ENCODE measurements at places on chromosomes 3 and 15.

GRCh38 chr3:134879990-134880389 lies 84.9 kb downstream of the EPHB1 start:
- DNase-seq: no peak

DNA sequence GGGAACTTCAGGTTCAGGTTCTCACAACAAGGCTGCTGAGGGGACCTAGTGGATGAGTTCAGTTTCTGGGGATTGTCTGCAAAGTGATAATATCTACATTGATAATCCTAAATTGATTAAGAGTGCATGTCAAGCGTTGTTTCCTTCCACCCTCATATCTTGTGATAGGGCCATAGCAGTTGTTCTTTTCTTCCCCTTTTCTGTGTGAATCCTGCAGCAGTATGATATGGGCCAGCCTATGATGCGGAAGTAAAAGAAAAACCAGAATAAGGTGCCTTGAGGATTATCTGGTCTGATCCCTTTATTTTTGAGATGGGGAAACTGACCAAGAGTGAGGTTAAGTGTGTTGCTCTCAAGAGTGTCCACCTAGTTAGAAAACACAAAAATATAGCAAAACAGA lies 86.2 kb downstream of the MITF start:
- DNase-seq: no peak

- DNase-seq: no peak
These were observed 16.9 kb downstream of the CD47 start for GRCh38 chr3:108073764-108074431.

GRCh38 chr3:130572769-130573168 lies 55.8 kb downstream of the COL6A6 start:
- DNase-seq: no peak

DNA sequence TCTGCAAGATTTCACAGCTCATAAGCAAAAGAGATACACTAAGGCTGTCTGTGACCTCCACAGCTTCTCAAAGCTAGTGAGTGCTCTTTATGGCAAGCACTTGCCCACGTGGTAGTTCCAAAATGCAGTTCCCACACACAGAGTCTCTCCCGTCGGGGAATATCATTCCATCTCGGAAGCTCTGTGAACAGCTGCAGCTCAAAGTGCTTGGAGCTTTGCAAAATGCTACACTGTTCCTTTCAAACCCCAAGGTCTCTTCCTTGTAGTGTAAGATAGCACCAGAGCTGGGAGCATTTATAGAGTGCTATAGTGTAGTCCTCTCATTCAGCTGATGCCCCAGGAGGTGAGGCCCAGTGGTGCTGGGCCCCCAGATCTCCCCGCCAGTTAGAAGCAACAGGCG lies 36.1 kb downstream of the ST6GAL1 start:
- DNase-seq: no peak

DNA sequence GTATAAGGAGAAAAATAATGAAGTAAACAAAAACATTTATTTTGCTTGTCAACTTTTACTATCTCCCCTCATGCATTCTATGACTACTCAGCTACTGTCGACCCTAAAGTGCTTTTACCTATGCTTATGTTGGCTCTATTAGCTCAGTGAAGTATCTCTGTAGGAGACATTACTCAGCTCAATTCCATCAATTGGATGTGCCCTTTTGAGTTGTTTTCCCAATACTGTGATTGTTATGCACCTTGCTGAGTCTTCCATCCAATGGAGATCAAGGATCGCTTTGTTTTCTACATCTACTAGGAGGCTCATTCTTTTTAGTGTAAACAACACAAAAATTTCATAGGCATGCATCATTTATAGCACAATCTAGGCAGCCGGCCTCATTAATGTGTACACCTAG lies 403.8 kb upstream of the ARL6 start:
- DNase-seq: no peak

- no peak for DNase-seq
These were observed 13.1 kb downstream of the BMF start for GRCh38 chr15:40095371-40096093.

DNA sequence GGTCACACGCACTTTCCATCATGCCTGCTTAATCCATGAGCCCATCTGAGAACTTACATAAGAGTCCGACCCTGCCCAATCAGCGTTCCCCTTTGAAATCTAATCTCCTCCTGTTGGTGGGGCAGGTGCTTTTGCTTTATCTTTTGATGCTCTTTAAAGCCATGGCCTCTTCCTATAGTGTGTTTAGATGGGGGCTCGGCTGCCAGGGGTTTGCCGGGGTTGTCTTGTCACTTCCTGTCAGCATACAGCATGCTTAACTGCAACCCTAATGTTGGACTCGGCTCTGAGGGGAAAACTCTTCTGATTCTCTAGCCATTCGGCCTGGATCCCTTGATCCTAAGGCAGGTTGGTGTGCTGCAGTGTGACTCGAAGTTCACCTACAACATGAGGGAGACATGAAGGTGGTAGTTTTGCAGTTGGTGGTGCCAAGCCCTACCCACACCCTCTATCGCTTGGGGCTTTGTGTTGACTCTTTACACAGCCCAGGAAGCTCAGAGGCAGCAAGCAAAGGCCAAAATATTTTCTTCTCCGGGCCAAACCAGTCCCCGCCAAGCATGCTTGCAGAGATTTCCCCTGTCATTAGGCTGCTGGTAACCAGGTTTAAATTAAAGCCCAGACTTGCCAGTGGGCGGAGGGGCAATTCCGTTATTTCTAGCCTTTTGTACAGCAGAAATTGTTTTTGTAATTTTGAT lies 218.7 kb downstream of the FEZF2 start:
- DNase-seq: no peak

- DNase-seq: no peak
These were observed 254.2 kb upstream of the NR2F2 start for GRCh38 chr15:96076350-96076749.

GRCh38 chr15:47750030-47750739 lies 32.9 kb downstream of the SEMA6D start:
- no peak for DNase-seq

DNA sequence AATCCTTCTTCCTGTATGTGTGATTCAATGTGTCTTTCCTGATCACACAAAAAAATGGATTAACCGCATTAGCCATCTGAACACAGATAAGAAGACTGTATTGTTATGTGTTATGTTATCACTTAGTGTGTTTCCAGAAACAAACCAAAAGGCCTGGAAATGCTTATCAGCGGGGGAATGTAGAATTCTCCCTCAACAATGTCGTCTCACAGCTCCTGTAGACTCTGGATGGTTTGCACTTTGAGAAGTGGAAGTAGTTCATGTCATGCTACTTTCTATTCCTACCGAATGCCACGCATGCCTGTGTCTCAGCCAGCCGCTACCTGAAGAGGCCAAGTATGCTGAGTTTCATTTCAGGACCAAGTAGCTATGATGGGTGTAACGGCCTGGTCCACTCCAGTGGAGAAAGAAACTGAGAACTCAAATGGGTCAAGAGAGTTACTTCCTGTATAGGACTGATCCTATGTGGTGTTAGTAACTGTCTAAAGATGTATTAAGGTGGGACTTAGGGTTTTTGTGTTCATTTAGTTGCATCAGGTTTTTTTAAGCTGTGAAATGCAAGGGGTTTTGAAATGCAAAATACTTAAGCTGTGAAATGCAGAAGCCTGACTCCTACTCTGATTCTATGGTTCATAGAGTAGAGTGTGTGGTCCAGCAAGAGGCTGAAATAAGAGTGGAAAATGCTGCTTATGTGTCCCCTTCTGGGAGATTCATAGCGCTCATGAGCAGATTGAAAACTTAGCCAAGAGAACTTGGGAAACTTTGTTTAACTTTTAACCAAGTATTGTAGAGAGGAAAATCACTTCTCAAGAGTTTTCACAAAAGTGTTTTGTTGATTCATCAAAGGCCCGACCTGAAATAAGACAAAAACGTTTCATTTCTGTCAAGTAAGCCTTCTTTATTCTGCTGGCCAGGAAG lies 118.5 kb upstream of the LMOD3 start:
- DNase-seq: no peak

DNA sequence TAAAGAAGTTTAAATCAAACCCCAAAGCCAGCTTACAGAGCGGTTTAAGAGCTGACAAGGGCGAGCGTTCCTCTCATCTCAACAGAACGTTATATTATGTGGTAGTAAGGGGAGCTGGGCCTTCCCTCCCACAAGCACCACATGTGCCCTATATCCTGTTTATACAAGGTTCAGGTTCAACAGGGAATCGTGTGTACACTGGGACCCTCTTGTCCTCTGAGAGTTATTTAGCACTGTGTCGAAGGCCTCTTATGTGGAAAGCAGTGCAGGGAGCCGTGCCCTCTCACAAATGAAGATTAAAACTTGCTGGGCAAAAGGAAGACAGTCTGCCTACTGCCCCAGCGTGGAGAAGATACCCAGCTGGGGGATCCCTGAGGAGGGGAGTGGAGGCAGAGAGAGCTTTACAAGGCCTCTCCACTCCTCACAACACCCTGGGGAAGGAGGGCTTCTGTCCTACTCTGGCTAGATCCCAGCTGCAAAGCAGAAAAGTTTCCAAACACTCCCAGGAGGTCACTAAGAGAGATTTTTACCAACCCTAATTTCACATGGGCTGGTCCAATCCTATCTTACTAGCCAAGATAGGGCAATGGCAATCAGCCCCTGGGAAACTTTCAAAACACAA lies 2.9 kb downstream of the TLE3 start:
- peak; percentile 33 for DNase-seq

DNA sequence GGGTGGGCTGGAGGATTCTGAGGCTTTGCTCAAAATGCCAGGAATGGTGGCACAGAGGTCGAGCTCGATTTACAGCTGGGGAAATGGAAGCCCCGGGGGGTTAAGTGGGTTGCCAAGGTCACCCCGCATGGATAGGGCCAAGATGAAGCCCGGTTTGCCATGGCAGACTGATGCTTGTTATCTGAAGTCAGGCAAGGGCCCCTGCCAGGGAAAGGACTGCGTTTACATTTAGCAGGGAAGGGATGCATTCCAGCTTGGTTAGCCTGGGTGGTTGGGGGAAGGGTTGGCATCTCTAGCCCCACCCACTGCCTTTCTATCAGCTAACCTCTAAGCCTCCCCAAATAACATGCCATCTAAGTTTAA lies 79.0 kb downstream of the RPLP1 start:
- no peak for DNase-seq

- no peak for DNase-seq
These were observed 53.5 kb downstream of the BSN start for GRCh38 chr3:49607796-49608195.

- peak; percentile 34 for DNase-seq
These were observed 114.1 kb upstream of the DNAJC19 start for GRCh38 chr3:181103605-181104004.

DNA sequence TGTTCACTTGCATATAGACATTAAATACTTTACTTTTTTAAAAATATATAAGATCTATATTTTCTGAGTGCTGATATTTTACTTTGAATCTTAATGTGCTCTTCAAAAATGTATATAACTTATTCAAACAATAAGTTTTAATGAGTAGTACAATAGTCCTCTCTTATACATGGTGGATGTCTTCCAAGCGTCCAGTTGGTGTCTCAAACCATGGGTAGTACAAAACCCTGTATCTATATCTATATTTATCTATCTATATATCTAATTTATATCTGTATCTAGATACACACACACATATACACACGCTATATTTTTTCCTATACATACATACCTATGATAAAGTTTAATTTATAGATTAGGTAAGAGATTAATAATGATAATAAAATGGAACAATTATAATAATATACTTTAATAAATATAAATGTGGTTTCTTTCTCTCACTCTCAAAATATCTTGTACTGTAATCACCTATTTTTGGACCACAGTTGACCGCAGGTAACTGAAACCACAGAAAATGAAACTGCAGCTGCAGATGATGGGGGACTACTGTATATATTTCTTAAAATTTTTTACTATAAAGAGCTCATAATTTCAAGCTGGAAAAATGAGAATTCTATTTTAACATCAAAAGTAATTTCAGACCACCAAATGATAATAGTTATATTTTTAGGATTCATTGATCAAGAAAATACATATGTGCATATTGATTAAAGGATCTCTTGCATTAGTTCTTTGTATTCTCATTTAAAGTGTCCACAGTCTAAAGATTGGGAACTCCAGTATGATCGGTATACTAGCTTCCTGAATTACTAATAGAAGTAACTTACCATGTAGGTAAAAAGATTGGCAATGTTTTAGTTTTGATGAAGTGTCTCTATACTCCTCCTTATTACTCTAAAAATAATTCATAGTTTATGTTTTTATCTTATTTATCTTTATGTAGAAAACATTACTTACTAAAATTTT lies 215.1 kb upstream of the MLF1 start:
- no peak for DNase-seq

- no peak for DNase-seq
These were observed 33.8 kb downstream of the RIOX2 start for GRCh38 chr3:97938444-97938843.

GRCh38 chr3:131550562-131551465 lies 48.0 kb upstream of the MRPL3 start:
- DNase-seq: no peak

DNA sequence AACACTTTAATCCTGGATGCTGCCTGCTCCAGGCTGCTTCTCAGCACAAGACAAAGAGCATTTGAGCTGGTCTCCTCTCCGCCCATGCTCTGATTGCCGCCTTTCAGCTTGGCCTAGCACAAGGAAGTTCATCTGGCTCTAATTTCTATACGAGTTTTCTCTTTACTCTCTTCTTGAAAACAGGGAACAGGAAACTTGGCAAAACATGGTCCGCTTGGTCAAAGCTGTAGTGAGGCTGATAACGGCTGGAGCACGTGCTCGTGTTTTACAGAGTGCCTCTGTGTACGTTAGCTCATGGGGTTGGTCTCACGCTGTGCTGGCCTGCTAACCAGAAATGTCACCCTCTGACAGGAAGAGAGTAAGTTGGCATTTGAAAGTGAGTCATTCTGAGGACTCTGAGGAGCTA lies 19.2 kb downstream of the RARRES1 start:
- DNase-seq: no peak

GRCh38 chr3:119595639-119596334 lies 1.9 kb upstream of the PLA1A start:
- no peak for DNase-seq

- DNase-seq: no peak
These were observed 162.6 kb downstream of the SERPINI1 start for GRCh38 chr3:167898091-167898490.

DNA sequence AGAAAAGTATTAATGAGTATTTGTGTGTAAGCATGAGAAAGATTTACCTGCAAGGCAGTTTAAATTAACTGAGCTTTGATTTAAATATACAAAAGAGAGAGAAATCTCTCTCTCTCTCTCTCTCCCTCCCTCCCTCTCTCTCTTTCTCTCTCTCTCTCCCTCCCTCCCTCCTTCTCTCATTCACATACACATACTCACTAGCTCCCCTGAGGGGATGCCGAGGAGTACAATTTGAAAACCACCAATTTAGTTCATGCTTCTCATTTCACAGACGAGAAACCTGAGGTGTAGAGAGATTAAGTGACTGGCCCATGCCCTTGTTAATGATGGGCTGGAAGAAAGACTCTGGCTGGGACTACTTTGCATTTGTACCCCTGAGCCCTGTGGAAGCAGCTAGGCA lies 59.4 kb downstream of the MECOM start:
- DNase-seq: no peak

GRCh38 chr3:61691466-61691865 lies 130.1 kb downstream of the PTPRG start:
- no peak for DNase-seq

Measured in activated CD8-positive, alpha-beta T cell treated with anti-CD3 and anti-CD28 coated beads, Interleukin-2, amount 10 ng/mL, durations not matched to agents 7 days and 5 days (primary cell).